ENCODE measurements at places on chromosomes 7 and 10.

- DNase-seq = no peak
These were observed 2.1 kb downstream of the SYNPO2L start for GRCh38 chr10:73653701-73654100.

GRCh38 chr10:6301488-6302075, 98.8 kb downstream of the PFKFB3 start:
- DNase-seq = no peak

DNA sequence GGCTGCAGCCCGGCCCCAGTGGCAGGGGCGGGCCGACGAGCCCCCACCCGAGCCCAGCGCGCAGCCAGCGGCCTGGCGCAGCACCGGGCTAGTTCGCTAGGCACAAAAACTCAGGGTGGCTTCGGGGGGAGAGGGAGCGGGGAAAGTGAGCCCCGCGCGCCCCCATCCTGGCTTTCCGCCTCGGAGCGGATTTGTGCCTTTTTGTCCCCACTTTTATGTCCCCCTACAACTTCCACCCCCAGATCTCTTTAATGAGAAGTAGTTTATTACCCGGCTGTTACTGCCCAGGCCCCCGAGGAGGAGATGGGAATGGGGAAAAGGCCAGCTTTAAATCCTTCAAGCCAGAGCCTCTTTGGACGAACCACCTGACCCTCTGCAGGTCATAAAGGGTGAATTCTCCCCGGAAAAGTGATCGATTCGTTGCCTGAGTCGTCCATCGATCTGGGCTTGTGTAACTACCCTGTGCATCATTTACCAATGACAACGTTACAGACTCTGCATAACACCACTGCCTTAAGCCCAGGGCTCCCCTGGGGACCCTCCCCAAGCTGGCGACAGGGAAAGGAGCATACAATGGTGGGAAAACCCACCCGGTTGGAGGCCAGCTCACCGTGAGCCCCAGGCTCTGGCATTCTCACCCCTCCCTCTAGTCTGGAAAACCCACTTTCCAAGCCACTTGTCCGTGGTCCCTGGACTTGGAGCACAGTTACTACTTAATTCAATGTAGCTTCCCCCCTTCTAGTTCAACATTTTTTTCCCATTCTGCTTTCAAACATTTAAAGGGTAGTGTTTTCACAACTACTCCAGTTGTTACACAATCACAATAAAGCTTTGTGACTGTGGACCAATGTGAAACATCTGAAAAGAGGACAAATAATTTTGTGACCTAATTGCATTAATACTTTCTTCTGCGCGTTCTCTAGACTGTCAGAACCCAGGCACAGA, 748 bp upstream of the SH3PXD2A start:
- DNase-seq = no peak

- DNase-seq = no peak
These were observed 11.4 kb upstream of the PTN start for GRCh38 chr7:137354961-137355360.

DNA sequence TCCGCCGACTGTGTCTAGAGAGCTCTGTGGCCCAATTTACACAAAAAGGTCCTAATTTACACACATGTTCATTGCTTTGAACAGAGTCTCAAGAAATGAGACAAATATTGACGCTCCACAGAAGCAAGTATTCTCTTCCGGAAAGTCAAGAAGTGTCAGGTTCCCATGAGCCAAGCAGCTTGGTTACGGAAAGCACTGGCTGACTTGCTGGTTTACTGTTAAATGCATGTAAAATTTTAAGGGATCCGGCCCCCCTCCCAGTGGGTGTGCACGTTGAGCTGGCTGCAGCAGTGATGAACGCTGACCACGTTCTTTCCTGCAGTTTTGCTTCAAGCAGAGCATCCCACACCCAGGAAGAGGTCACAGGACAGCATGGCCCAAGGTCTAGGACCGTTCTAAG, 76.8 kb downstream of the DIP2C start:
- DNase-seq = no peak

DNA sequence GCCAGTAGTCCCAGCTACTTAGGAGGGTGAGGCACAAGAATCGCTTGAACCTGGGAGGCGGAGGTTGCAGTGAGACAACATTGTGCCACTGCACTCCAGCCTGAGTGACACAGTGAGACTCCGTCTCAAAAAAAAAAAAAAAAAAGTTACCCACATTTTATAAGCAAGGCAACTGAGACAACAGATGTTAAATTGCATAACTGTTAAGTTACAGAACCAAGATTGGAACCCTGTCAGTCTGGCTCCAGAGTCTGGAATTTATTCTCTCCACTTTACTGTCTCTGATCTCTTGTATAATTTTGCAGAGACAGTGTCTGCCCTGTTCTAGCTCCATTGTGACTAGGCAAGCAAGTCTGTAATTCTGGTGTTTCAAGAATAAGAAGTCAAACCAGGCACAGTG, 6.2 kb upstream of the ITGB1 start:
- DNase-seq = no peak

DNA sequence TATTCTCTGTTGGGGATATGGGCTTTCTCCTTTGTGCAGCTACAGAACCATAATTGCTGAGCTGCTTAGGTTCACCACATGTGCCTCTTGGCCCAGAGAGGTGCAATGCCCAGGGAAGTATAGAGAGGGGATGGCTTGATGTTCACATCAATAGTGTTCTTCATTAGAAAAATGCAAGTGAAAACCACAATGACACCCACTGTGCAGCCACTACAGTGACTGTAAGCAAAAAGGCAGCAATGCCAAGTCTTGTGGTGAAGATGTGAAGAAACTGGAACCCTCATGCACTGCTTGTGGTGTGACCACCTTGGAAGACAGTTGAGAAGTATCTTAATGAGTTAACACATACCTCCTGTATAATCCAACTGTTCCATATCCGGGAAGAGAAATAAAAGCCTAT, 318.9 kb upstream of the ZMIZ1 start:
- DNase-seq = peak; percentile 15

DNA sequence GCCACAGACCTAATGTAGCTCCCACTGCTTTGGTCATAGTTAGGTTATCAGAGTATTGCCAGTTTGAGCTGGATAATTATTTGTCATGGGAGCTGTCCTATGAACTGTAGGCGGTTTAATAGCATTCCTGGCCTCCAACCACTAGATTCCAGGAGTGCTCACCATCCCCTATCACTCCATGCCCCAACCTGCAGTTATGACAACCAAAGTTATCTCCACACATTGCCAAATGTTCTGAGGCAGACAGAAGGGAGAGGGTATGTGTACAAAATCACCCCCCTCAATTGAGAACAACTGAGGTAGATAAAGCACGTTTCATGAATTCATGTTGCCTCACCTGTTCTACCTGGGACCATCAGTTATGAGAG, 119.0 kb upstream of the CACUL1 start:
- DNase-seq = no peak

DNA sequence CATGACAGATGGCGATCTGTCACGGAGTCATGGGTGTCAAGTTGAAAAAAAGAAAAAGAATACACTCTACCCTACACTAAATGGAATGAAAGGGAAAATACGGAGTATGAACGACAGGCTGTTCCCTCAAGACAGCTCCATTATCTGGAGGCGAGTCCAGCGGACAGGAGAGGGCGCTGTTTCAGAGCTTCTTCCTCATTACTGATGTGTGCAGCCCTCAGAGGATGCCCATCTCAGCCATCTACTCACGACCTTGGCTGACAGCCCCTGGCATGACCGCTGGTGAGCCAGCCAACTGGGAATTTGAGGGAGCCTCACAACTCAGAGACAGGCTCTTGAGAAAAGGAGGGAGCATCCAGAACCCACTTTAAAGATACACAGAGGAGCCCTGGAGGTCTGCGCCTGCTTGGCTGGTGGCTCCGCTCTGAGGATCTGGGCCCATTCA, 49.6 kb upstream of the SMNDC1 start:
- peak; percentile 88 for DNase-seq

DNA sequence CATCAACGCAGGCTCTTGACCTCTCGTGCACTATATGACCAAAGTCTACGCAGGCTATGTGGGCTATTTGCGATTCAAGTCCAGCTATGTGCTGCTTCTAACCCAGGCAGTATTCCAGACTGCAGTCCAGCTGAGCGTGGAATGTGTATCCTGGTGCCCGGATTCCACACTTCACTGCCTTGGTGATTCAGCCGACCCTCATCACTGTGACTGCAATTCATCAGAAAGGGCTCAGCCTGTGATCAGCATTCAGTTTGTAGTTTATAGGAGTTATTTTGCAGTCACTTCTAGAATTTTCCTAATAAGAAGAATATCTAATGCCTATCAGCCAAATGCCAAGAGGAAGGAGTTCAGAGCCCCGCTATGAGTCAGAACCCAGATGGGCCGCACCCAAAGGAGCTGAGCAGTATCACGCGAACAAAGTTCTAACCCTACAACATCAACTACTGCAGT, 119.8 kb upstream of the LANCL2 start:
- no peak for DNase-seq

DNA sequence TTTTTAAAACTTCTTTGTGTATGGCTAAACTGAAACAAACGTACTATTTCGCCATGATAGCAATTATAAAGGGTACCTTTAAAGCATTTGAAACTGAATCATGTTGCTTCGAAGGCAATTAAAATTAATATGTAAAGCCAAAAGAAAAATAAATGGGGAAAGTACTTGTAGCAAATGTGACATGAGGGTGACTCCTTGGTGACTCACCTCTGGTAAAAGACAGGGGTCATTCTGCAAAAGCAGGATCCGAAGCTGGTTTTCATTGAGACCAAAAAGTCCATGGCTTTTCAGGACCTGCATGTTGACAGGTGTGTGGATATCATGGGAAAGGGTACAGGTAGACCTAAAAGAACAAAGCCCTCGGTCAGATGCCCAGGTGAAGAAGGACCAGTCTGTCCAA, 1.5 kb downstream of the ZC3HAV1L start:
- DNase-seq = no peak

GRCh38 chr7:122902751-122903495, 16.7 kb upstream of the CADPS2 start:
- no peak for DNase-seq

GRCh38 chr7:73870041-73870492, 9.1 kb downstream of the TMEM270 start:
- DNase-seq = no peak

DNA sequence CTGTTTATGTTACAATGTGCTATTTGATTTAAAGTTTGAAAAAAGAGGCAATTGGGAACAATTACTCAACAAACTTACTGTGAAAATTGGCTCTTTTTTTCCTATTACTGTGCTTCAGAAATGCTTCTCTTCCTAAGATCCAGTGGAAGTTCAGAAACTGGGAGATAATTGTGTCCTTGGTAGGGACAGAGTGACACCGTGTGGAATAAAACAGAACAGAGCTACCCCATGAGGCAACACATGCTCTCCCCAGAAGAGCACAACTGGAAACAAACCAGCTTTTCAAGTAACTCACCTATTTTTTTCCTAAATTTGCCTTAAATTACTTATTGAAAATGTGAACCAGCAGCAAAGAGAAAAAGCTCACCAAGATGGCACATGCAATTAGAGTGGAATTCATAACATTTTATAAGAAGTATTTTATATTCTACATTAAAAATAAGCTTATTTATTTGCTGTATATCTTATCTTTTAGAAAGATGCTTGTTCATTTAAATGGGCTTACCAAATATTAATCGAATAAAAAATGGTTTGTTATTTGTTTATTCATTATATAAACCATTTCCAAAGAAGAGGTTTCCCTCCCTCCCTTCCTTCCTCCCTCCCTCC, 346.1 kb upstream of the ANKRD30A start:
- no peak for DNase-seq

DNA sequence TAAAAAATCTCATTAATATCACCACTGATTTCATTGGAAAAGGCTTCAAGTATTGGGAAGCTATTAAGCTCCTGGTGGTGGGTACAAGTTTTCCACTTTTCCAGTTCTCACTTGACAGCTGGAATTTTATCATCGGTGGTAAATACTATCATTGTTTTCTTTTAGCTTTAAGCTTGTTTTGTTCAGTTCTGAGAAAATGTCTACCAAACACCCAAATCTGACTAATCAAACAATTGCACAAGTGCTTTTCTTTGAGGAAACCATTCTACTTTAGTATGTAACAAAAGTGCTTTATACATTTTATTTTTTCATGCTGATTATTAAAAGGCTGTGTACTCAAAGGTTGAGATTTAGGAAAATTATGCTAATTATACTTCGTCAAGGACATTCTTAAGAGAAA, 7.9 kb downstream of the PRPF18 start:
- DNase-seq = no peak

DNA sequence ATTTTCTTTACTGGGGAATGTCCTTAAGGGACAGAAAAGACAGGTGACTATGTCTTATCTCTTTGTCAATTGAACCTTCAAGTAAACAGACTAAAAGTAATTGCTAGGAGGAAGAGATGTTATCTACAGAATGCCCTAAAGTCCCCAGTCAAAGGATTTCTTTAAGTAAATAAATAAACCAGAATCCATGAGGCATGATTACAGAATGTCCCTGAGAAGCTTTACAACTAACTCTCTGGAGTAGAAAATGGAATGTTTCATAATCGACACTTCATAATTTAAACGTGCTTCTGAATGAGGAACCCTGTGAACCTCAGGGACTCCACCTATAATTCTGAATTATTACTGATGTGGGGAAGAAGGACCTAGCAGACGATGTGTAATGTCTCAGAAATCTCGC, 187.9 kb upstream of the IMMP2L start:
- no peak for DNase-seq

GRCh38 chr7:101163279-101164070, 1.9 kb downstream of the VGF start:
- DNase-seq = peak; percentile 56

- DNase-seq = no peak
These were observed 261.2 kb downstream of the SKIDA1 start for GRCh38 chr10:21264271-21264670.

- DNase-seq = no peak
These were observed 90.9 kb downstream of the MTERF1 start for GRCh38 chr7:91789558-91789957.

All from activated CD4-positive, alpha-beta T cell treated with anti-CD3 and anti-CD28 coated beads, Interleukin-10, Interleukin-2, amounts not matched to agents 100 ng/mL and 50 ng/mL, durations not matched to agents 16 hours and 8 hours (primary cell).